ENCODE measurements at places on chromosomes 5 and 9. TPM values are rescaled to one million over a fixed set of nuclear protein-coding genes. Genes with fewer than 3 reads are reported as not detected.

DNA sequence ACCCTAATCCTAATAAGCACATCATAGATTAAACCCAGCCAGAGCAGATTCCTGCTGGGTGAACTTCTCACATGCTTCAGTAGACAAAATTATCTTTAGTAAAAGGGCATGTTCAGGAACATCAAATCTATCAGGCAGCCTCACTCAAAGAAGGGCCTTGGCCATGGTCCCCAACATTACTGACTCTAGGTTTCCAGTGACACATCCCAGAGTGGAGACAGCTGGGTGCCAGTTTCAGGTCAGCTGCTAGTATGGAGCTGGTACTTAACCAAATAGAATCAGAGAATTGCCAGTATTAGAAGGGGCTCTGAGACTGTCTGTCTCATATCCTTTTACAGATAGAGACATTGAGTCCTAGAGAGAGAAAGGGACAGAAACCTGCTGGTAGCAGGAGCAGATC, 44.1 kb upstream of the GALNT10 start:
- no peak for DNase-seq

- no peak for DNase-seq
Measured at GRCh38 chr9:12464400-12464799, 228.8 kb upstream of the TYRP1 start.

GRCh38 chr9:126854734-126855133, 5.7 kb upstream of the ZBTB34 start:
- no peak for DNase-seq

Gene PCDHB12
- 7.3 TPM for total RNA-seq

- DNase-seq = no peak
Measured at GRCh38 chr5:172454358-172455086, at the start of gene SH3PXD2B. TSS of gene SH3PXD2B (minus strand) at chr5:172454525. CDS start at chr5:172454352, 173 bp downstream.

Gene GNE
- 23.3 TPM for total RNA-seq

GRCh38 chr9:17625644-17626388, 47.0 kb downstream of the SH3GL2 start:
- no peak for DNase-seq

DNA sequence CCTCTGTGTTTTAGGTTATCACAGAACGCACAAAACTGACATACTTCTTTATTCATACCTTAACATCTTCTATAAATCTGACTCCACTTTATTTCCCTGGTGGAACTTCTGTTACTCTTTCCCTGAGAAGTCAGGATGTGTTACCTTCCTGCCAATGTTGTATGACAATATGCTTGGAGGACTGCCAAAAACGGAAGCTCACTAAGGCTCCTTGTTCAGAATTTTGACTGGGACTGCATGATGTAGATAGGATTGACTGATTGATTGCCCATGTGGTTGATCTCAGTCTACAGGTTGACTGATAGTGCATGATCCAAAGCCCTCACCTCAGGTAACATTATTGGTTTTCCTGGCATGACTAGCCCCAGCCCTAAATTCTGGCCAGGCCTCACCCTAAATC, 319.4 kb downstream of the TLR4 start:
- no peak for DNase-seq

DNA sequence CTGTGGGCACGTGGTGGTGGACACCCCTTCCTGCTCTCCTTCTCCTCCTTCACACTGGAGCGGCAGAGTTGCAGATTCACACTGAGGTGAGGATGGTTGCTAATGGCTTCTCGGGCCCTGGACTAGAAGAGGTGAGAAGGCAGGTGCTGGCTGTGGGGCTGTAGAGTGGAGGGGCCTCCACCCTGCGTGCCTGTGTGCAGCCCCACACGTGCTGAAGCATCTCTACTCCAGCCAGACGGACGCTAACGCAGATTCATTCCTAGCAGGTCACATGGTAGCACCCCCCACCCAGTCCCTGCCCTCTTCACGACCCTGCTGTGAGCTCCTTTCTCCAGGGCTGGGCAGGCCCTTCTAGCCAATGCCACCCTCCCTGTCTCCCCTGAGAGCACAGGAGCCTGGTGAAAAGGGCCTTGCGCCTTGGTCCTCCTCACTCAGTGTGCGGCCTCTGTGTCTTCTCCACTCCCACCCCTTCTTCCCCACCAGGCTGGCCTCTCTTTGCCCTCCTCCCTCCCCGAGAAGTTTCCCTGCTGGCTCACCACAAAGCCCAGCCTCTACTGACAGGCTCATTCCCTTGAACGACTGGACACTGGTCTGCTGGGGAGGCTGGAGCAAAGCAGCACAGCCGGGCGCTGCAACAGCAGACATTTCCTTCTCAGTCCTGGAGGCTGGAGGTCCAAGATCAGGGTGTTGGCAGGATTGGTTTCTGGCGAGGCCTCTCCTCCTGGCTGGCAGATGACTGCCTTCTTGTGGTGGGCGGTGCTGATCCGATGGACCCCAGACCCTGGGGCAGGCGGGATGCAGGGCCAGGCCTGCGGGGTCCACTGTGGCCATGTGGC, 14.2 kb downstream of the CACNA1B start:
- no peak for DNase-seq

Gene SUSD3
- total RNA-seq = 21.4 TPM

Gene SLC46A2
- 2.7 TPM for total RNA-seq

- DNase-seq = no peak
Measured at GRCh38 chr9:33166231-33167083, 679 bp downstream of the B4GALT1 start.

Data from thoracic aorta (tissue), 2 donors.